ENCODE measurements at places on chromosomes 1 and 21.

- no peak for DNase-seq
These were observed at the start of gene SLC30A10 for GRCh38 chr1:219927956-219928790. Gene SLC30A10, minus strand, starts transcription at chr1:219928557. Its CDS starts 117 bp downstream, at chr1:219928440.

DNA sequence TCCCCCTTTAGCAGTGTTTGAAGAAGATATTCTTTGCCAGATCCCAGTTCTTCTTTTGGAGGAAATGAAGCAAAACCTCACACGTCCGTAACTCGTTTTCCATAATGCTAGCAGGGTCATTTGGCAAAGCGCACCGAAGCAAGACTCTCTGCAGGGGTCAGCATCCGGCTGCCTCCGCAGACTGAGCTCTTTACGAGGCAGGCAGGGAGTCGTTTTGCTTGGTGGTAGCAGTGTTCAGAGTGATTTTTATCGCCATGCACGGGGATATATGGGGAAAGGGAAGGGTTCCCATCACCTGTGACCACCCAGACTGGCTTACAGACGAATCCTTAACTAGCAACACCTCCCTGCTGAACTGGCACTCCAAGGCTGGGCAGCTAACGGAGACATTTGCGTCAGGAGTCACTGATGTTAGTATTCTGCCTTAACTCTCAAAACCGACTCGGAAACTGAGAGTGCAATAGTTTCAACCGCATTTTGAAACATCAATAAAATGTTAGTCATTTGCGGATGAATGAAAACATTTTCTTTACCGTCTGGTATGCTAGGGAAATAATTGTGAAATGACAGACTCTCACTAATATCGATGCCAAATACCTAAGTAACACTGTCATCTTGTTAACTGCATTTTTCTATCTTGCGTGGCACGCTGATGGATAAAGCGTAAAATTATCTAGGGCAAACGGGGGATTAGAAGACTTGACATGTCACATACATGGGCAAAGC is 2.2 kb upstream of the NEGR1 start:
- DNase-seq: no peak

DNA sequence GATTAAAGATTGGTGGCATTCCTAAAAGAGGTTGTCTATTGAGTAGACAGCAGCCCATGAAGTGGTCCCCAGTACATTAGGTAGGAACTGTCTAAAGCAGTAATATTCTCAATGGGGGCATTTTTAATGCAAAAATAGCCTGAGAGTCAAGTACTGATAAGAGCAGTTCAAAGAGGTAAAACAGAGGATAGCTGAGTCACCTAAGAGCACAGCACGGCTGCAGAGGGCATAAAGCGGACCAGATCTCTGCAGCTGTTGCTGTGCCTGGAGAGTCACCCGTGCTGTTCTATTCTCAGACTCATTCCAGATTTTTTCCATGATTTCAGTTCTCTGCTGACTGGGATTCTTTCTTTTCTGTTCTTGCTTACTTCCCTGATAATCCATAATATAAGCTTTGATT is 313.2 kb downstream of the OLFM3 start:
- DNase-seq: no peak

- DNase-seq: no peak
These were observed 4.7 kb upstream of the PTPRF start for GRCh38 chr1:43526002-43526401.

DNA sequence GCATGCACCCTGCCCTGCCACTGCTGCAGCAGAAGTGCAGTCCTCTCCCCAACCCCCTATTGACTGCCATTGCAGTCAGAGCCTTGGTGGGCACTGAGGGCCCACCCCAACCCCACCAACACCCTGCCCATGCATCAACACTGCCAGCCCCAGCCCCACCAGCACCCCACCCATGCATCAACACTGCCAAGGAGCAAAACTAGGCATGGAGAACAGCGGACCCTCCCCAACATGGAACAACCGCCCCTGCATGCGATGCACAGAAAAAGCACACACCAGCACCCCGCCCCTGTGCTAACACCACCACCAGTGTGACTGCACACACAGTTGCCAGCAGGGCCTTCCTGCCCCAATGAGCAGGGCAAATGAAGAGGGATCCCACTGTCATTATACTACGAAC is 57.1 kb downstream of the CTH start:
- no peak for DNase-seq

- DNase-seq: no peak
These were observed 44.2 kb upstream of the POU3F1 start for GRCh38 chr1:38090796-38091195.

- no peak for DNase-seq
These were observed 45.3 kb downstream of the ZSCAN20 start for GRCh38 chr1:33517596-33518250.

GRCh38 chr1:161491472-161491871 is 13.8 kb upstream of the FCGR2A start:
- DNase-seq: no peak
